ENCODE measurements at places on chromosomes 12 and 14.

- DNase-seq, result no peak
Measured at GRCh38 chr14:35553808-35554207, 19.8 kb downstream of the INSM2 start.

DNA sequence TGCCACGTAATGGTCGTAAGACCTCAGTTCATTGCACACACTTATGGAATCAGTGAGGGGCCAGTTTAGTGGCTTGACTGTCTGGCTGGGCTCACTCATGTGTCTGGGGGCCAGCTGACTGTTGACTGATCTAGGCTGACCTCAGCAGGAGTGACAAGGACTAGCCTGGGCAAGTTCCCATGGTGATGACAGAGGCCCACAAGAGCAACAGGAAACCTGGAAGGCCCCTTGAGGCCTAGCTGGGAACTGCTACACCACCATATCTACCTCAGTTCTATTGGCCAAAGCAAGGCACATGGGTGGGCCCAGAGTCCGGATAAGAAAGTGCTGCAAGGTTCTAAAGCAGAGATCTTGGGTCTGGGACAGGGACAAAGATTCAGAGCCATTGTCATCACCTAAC lies 21.3 kb upstream of the RFLNA start:
- DNase-seq, result peak; percentile 61

- no peak for DNase-seq
Measured at GRCh38 chr12:67451206-67451605, 182.0 kb downstream of the CAND1 start.

- DNase-seq, result no peak
Measured at GRCh38 chr14:99968191-99968920, 96.9 kb upstream of the EVL start.

DNA sequence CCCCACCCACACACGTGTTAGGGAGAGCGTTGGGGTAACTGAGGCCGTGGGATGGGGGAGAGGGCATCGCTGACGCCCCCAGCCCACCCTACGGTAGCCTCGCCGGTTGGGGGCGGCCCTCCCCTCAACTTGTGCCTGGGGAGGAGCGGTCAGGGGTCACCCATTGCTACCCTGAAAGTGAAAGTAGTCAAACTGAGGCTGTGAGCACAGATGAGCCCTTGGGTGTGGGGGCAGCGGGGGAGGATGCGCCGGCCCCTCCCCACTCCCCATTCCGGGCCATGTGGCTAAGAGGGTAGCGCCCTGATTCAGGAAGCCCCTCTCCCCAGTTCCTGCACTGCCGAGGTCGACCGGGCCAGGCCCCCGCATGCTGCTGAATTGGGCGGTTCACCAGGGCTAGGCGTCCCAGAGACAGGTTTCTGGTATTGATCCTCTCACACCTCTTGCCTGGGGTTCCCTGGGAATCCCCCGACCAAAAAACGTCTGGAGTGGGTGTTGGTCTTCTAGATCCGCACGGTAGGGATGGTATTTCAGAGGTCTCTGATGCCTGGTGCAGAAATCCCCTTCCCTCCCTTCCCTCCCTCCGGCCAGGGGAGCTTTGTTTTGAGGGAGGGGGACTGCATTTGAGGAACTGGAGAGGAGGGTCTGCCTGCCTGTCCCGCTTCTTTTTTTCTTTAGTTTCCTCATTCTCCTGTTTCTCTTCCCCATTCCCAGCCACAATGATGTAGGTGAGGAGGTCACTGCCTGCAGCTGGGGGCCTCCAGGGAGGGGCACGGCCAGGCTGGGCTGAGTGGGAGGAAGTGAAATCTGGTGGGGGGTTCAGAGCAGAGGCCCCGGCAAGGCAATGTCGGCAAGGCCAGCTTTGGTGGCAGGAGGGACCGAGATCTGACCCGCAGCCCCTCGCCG lies 1.0 kb downstream of the SH2B3 start:
- DNase-seq, result peak; percentile 51

DNA sequence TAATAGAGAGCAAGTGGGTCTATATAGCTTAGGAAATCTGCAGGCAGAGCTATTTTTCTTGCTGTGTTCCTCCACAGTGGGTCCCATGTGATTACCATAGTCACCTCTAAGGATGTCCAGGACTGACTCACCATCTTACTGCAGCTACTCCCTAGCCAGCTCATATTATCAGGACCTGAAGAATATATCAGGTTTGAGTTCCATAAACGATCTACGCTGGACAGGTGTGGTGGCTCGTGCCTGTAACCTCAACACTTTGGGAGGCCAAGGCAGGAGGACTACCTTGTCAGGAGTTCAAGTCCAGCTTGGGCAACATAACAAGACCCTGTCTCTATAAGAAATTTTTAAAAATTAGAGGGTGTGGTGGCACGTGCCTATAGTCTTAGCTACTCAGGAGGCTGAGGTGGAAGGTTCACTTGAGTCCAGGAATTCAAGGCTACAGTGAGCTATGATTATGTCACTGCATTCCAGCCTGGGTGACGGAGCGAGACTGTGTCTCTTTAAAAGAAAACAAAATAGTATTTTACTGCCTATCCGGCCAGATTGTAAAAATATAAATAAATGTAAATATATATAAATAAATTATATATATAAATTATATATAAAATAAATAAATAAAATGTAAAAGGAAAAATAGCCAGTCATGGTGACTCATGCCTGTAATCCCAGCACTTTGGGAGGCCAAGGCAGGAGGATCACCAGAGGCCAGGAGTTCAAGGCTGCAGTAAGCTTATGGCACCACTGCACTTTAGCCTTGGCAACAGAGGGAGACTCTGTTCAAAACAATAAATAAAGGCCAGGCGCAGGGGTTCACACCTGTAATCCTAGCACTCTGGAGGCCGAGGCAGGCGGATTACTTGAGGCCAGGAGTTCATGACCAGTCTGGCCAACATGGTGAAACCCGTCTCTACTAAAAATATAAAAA lies 6.9 kb upstream of the SPRYD4 start:
- DNase-seq, result no peak

DNA sequence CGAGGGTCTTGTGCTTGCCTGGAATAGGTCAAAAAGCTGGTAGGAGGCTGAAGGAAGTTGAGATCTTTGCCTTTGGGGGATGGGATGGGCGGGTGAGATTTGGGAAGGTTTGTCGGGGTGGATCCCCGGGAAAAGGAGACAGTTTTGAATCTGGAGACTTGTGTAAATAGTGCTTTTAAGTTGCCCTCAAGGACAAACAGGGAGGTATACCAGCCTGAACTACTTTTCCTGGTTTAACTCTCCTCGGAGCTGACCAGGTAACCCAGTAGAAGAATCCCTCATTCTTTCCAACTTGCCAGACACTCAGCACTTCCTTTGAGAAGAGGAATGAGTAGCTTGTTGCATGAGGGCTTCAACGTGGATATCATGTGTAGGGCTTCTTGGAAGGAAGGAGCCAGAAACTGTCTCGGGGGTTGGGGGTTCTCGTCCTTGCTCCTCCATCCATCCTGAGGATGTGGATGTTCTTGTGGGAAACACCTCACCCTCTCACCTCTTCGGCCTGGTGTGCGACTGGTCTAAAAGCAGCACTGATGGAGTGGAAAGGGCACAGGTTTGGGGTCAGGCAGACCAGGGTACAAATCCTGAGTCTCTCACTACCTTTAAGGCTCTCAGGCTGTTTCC lies 1.9 kb downstream of the TEAD4 start:
- no peak for DNase-seq

- DNase-seq, result peak; percentile 72
Measured at GRCh38 chr12:110281549-110282299, 677 bp downstream of the ATP2A2 start.

GRCh38 chr12:94663702-94664101 lies 13.3 kb upstream of the TMCC3 start:
- no peak for DNase-seq

DNA sequence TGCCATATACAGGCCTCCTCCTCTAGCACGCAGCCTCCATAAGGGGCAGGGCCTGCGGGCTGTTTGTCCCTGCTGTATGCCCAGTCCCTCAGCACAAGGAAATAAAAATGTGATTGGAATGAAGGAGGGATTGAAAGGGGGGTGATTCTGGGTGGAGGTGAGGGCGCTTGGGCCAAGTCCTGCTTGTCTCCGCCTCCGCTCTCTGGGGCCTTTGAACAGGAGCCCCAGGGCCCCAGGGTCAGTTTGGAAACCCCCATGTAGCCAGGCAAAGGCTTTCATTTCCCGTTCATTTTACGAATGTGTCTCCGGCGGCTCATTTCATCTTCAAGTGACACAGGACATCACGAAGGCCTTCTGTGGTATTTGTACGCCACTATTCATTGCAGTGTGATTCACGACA lies 4.5 kb upstream of the CACNA2D4 start:
- DNase-seq, result no peak

DNA sequence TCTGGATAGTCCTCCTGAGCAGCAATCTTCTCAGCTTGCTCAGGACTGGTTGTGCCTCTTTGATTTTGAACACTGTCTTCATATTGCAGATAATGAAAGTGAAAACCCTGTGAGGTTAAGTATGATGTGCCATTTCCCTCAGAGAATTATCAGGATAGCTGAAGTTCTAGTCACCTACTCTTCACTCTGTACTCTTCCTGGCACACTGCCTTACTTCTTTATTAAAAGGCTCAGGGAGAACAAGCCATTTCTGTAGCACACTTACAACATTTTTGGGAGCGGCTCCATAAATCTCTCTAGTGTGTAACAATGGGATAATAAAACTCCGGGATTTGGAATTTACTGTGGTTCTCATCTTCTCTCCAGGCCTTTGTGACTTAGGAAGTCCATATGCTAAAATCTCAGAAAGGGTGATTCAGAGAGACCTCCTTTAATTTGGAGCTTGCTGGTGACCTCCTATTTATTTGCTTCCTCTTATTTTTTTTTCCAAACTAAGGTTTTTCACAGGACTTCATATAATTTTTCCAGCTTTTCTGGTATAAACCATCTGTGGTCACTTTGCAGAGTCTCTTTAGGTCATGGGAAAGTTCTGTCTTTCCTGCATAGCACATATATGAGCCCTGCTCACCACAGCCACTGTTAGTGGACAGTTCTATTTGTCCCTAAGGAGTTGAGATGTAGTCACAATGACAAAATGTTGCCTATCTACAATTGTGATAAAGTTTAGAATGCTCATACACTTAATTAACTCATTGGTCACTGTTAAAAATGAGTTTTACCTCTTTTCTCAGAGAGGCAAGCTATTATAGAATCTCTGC lies 53.5 kb upstream of the LDHB start:
- no peak for DNase-seq

- DNase-seq, result no peak
Measured at GRCh38 chr14:51817326-51817725, 43.1 kb upstream of the GNG2 start.

- DNase-seq, result no peak
Measured at GRCh38 chr14:76067536-76067935, 82.0 kb downstream of the IFT43 start.

GRCh38 chr14:47353186-47353585 lies 322.2 kb downstream of the MDGA2 start:
- no peak for DNase-seq

- no peak for DNase-seq
Measured at GRCh38 chr12:49274396-49275069, 9.7 kb downstream of the TUBA1C start.

DNA sequence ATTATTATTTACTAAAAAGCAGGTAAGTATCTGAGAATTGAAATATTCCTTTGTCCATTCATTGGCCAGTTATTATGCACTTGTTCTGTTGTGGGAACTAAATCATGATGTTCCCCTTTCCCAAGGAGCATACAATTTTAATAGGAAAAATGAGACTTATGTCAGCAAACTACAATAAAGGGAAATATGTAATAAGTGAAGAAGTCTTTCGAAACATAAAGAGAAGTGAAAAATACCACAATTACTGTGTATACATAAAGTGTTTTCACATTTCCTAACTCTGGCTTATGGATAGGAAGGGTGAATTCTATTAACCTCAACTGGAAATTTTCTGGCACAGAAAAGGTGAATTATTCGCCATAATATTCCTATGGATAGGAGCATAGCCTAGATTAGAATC lies 78.4 kb upstream of the DNM1L start:
- DNase-seq, result no peak

DNA sequence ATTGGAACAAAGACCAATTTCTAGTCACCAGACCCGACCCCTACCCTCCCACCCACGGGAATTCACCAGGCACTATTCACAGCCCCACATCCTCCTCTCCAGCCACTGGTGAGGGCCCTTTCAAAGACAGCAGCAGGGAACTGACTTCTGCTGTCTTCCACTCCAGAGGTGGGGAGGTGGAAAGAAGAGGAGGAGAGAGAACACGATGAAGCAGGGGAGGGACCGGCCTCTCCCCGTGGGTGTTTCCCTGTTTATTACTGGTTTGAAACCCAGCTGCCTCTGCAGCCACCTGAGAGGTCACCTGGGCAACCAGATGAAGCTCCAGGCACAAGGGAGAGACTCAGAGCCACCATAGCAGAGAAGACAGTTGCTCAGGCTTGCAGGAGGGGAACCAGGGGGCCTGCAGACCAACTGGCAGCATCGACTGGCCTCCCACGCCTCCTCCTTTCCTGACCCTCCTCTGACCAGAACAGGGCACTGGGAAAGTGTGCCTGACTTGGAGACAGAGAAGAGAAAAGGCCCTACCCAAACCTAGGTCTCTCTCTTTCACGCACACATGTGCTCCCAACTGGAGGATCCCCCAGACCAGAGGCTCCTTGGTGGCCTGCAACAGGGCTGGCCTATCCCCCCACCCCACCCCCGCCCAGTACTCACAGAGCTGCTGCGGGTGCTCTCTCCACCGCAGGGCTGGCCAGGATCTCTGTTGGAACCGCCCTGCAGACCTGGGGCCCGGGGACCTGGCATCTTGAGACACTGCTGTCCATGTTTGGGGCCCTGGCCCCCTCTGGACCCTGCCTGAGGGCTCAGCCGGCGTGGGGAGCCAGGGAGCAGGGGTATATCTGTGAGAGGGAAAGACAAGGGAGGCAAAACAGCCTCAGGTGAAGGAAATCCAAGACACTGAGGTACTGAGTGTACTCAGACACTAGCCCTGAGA lies 22.8 kb downstream of the ANO2 start:
- no peak for DNase-seq

GRCh38 chr14:80585506-80585835 lies 356.1 kb downstream of the CEP128 start:
- DNase-seq, result no peak

DNA sequence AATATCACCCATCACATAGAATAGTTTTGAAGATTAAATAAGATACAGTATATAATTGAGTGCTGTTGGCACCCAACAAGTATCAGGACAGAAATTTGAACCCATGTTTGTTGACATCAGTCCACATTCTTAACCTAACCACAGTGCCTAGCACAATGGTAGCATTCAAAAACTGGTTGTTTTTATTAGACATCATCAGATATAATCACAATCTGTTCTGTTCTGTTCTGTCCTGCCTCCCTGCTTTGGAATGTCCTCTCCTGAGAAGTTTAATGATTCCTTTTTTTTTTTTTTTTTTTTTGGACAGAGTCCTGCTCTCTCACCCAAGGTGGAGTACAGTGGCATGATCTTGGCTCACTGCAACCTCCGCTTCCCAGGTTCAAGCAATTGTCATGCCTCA lies 476.6 kb downstream of the RMST start:
- DNase-seq, result no peak

- no peak for DNase-seq
Measured at GRCh38 chr12:69682110-69682755, 16.9 kb downstream of the BEST3 start.
